ENCODE measurements at places on chromosomes 5 and 9.

DNA sequence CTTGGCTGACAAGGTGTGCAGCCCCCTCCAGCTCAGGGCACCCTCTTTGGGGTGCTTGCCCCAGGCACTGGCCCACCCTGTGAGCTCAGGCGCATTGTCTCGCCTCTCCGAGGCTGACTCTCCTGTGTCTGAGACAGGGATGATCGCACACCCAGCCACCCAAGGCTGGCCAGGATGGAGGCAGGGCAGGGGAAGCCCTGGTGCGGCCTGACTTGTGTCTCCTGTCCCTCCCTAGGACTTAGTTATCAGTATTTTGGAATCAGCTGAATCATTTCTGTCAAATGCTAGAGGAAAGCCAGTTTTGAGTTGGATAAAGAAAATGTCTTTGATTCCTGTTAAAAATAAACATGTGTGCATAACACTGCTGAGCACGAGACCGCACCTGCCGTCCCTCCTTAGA, 2.5 kb upstream of the DBH start:
- no peak for DNase-seq

DNA sequence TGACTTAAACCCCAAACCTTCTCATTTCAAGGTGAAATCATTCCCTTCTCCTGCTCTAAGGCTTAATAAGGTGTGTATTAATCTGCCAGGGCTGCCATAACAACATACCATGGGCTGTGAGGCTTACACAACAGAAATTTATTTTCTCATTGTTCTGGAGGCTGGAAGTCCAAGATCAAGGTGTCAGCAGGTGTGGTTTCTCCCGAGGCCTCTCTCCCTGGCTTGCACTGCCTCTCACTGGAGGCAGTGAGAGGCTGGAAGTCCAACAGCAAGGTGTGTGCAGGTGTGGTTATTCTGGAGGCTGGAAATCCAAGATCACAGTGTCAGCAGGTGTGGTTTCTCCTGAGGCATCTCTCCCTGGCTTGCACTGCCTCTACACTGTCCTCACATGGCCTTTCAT, 280.3 kb upstream of the TUT7 start:
- DNase-seq = no peak

- DNase-seq = no peak
Measured at GRCh38 chr5:61910771-61911170, 395.2 kb upstream of the KIF2A start.

GRCh38 chr9:128397831-128398230, 22.8 kb upstream of the CERCAM start:
- no peak for DNase-seq

DNA sequence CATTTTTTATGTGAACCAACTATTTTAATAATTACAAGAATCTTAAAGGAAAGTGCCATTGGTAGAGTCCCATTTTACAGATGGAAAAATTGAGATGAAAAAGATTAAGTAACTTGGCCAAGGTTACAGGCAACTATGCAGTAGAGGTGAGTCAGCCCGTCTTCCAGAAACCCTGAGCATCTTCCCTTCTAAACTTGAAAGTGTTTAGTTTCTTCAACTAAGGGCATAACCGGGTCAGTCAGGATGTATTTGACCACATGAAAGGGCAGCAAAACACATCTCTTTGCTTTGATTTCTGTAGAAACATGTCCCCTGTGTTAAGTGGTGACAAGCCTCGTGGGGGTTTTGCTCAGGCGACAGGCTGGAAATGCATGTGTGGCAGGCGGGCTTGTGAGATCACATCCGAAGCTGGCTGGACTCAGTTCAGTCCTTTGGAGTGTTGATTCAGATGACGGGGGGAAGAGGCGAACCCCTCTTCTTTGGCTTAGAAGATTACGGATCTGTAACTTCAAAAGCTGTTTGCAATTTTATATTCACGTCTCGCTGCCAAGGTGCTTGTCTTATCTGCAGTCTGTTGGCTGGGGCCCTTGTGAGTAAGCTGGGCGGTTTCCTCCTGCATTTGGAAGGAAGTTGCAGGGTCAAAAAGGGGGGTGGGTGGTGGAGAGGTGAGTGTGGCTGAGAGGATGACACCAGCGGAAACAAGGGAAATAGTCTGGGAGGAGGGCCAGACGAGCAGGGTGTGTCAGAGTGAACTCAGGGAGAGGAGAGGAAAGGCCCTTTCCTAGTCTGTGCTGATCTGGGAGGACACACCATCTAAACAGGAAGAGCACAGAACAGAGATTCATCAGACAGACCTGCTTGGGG, 78.9 kb upstream of the RPS23 start:
- peak; percentile 68 for DNase-seq

DNA sequence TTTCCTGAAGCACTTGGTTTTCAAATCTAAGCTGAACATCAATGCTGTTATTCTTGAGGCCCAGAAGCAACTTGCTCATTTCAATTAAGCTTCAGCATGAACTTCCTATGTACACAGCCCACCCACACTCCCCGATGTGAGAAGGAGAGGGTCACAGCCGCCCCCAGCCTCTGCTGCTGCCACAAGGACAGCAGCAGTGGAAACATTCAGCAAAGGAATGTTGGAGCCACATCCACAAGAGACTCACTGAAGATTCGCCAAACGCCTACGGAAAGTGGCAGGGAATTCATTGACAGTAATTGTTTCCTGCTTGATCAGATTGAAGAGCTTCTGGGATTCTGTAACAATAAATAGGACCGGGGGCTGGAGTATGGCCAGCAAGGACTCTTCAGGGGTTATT, 2.9 kb downstream of the TGFBI start:
- DNase-seq = no peak

GRCh38 chr5:119512277-119512676, 60.0 kb downstream of the HSD17B4 start:
- no peak for DNase-seq

GRCh38 chr5:51908215-51908614, 525.0 kb downstream of the ISL1 start:
- DNase-seq = no peak

- DNase-seq = no peak
Measured at GRCh38 chr9:109816490-109816889, 36.5 kb downstream of the PALM2AKAP2 start.

GRCh38 chr5:150848271-150848670, 1.9 kb downstream of the IRGM start:
- DNase-seq = no peak

DNA sequence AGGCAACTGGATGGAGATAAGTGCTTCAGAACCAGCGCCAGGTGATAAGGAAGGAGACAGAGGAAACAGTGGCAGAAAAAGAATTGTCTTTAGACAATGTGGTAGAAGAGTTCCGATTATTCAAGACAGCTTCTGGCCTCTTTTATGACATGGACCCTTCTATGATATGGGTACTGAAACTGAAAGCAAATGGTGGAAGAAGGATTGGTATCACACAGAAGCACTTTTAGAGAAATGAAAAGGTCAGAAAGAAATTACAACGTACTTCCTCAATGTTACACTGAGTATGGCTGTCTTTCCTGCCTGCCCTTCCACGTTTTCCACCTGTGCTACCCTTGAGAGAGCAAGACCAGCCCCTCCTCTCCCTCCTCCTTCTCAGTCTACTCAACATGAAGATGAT, 959.3 kb downstream of the DNAH5 start:
- DNase-seq = no peak

GRCh38 chr5:139075066-139076050, 122.8 kb downstream of the SIL1 start:
- DNase-seq = no peak

- DNase-seq = no peak
Measured at GRCh38 chr9:128568470-128569078, 16.2 kb downstream of the SPTAN1 start.

- DNase-seq = no peak
Measured at GRCh38 chr5:56377573-56377972, 144.4 kb upstream of the ANKRD55 start.

DNA sequence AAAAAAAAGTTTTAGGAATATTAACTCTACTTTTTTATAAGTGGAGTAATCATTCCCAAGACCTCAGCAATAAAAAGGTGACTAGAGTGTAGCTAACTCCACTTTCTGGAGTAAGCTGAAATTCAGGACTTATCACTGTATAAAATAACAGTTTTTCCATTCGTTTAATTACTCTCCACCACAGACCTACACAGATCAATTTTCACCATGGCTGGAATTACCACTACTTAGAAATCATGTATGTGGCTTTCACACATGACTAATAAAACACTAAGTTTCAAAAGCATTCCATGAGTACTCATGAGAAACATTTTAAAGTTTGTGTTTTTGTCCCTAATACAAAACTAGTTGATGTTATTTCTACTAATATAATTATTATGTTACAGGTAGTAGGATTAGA, 9.9 kb downstream of the PLPP1 start:
- DNase-seq = no peak

GRCh38 chr9:90967145-90967538, 165.5 kb downstream of the SYK start:
- no peak for DNase-seq

GRCh38 chr5:122723606-122724352, 51.1 kb upstream of the SNX2 start:
- DNase-seq = no peak

DNA sequence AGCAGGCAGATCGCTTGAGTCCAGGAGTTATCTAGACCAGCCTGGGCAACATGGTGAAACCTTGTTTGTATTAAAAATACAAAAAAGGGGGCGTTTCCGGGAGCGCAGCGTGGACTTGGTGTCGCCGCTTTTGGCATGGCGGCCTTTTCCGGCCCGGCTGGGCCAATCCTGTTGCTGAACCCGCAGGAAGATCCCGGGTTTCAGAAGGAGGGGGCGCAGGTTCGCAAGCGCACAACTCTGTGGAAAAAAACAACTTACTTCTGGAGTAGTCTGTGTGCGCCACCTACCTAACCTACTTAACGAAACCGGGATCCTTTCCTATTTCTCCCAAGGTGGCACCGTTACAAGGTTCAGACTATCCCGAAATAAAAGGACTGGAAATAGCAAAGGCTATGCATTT, 198.6 kb downstream of the MSX2 start:
- DNase-seq = no peak

DNA sequence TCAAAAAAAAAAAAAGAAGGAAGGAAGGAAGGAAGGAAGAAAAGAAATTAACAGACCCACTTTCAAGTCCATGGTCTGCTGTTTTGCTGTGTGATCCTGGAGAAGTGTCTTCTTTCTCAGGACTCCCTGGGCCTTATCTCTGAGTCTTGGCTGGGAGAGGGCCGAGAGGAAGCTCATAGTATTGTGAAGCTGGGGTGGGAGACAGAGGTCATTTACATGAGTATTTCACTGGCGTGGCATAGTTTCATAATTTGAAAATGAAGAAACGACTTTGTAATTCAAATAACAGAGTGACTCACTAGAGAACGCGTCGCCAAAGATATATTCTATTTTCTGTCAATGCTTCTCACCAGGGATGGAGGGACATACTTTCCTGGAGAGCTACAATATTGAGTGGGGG, 2.4 kb upstream of the C9orf50 start:
- no peak for DNase-seq

GRCh38 chr5:76715736-76716455, at the start of gene F2R:
F2R (plus strand) TSS chr5:76716126; CDS start chr5:76716308, 182 bp downstream.
- peak; percentile 60 for DNase-seq

DNA sequence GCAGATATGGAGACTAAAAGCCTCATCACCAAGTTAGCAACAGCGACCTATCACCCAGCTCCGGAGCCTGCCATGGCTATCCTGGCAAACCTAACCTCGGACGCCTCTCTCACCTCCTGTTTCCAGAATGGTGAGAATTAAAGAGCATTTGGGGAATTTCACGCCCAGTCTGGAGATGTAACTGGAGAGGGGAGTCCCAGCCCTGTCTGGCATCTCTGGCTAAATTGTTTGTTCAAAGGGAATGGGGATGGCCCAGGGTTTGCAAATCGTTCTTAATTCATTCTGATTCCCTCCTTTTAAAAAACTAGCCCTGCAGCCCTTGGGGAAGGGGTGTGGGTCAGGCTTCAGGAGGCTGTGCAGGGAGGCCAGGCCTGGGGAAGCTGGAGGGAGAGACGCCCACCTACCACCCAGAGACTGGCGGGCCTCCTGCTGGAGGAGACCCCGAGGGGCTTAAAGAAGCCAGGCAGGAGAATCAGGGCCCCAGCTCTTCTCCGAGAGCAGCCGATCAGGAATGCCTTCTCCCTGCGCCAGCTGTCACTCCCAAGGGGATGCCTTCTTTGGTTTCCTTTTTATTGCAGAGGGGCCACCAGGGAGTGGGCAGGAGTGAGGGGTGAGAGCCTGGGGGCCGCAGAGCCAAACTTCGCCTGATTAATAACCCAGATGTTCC, 964 bp upstream of the COL5A1 start:
- no peak for DNase-seq

Measured in stimulated activated CD4-positive, alpha-beta T cell treated with anti-CD3 and anti-CD28 coated beads, Interleukin-2, amount 100 ng/mL, for 24 hours (primary cell).